ENCODE measurements at places on chromosomes 12 and 14.

- DNase-seq: no peak
These were observed 35.4 kb downstream of the DLK1 start for GRCh38 chr14:100762089-100762515.

DNA sequence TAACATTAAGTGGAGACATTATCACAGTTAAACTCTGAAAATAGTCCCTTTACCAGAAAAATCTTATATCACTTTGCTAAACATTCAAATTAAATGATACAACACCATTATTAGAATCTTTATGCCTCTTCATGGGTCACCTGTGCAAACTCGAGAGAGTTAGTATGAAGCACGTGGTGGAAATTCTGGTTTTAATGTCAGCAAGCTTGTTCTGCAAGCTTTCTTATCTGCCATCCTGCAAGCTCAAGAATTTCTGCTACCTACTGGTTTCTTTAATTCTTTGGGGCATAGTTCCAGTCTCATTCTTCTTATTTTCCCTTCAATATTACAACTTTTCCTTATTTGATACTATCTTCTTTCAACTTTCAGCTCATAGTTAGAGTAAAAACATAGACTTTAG is 868 bp downstream of the CATSPERB start:
- DNase-seq: no peak

DNA sequence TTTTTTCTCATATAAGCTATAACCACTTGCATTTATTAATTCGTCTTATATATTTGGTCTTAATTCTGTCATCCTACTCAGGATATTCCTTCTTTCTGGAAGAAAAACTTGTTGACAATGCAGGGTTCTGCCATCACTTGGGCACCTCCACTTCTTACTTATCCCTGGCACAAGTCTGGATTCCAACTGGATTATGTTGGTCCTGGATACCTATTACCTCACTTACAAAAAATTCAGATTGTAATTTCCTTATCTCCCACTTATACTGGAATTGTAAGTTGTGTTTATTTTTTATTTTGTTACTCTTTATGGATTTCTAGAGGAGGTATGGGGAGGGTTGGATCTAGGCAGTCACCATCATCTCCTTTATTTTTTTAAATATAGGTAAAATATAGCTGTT is 36.7 kb downstream of the LRRIQ1 start:
- DNase-seq: no peak

DNA sequence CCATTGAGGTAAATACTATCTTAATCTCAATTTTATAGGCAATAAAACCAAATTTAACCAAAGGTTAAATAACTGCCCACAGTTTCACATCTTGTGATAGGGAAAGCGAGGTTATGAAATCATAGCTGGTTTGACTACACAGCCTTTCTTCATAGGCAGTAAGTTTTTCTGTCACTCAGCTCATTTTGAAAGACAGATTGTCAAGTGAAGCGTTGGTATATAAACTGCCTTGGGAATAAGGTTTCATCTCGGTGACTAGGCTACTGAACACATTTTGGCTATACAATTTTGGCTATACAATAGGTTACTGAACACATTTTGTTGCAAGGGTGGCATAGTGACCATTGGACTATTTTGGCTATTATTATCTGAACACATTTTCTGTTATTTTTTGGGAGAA is 793.7 kb downstream of the TRHDE start:
- no peak for DNase-seq

- DNase-seq: no peak
These were observed 12.7 kb upstream of the MBIP start for GRCh38 chr14:36333119-36333518.

GRCh38 chr14:92314182-92314581 is 8.8 kb upstream of the SLC24A4 start:
- no peak for DNase-seq

GRCh38 chr12:21710958-21711775 is 53.5 kb upstream of the LDHB start:
- DNase-seq: no peak

- DNase-seq: no peak
These were observed 26.4 kb upstream of the RGS6 start for GRCh38 chr14:71905860-71906259.

DNA sequence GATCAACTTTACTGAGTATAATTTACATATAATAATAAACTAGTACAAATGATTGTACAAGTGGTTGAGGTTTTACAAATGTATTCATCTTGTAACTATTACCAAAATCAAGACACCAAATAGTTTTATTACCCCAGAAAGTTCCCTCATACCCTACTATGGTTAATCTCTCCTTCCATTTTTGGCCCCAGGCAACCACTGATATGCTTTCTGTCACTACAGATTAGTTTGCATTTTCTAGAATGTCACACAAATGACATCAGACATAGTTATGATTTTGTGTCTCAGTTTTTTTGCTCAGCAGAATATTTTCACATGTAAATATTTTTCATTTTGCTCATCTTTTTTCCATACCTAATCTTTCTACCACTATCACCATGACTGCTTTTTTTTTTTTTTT is 49.1 kb downstream of the TMX1 start:
- DNase-seq: no peak

DNA sequence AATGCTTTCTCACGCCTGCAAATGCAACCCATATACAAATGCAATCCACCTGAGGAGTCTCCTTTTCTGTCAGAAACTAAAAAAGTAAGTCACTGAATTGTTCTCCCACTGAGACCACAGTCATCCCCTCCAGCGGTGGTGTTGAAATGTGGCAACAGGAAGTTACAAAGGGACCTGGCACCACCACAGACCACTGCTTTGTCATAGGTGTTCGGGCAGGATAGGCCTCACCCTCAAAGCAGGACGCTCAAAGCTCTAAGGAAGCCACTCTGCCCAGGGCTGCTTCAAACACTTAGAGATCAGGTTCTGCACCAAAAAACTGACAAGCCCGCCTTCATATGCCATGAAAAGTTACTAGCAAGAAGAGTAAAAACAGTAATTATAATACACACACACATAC is 11.3 kb downstream of the PHLDA1 start:
- DNase-seq: peak; percentile 73
